ENCODE measurements at places on chromosomes 3 and 15. TPM values are rescaled to one million over a fixed set of nuclear protein-coding genes. Genes with fewer than 3 reads are reported as not detected.

The IQCF5 gene
- total RNA-seq, result not detected

The GPR171 gene
- not detected for total RNA-seq

The C3orf33 gene
- 1.1 TPM for total RNA-seq

The SLC4A7 gene
- total RNA-seq, result 29.1 TPM

Data from endothelial cell (in vitro differentiated cells).